Occipital lobe (tissue), 3 donors: ENCODE measurements at places on chromosomes 5 and 9. TPM values are rescaled to one million over a fixed set of nuclear protein-coding genes. Genes with fewer than 3 reads are reported as not detected.
A peak's percentile ranks its signal among the peaks of the same experiment; 100 is the strongest.

NUTM2G gene
- not detected for total RNA-seq

F2RL2 gene
- 0.31 TPM for total RNA-seq

DNA sequence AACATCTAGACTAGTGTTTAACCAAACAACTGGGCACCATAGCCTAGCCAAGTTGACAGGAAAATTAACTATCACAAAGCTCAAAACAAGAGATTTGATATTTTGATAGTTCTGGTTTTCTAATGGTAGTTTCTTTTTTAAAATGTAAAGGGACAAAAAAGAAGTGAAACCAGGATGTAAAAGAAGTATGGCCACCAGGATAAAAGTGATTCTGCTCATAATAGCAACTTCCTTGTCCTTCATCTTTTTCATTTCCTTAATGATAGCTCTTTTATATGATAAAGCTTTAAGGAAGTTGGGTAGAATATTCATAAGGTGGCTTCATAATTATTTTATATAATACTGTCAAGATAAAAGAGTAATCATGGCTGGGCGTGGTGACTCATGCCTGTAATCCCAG is 139.1 kb downstream of the BASP1 start:
- no peak for DNase-seq

DNA sequence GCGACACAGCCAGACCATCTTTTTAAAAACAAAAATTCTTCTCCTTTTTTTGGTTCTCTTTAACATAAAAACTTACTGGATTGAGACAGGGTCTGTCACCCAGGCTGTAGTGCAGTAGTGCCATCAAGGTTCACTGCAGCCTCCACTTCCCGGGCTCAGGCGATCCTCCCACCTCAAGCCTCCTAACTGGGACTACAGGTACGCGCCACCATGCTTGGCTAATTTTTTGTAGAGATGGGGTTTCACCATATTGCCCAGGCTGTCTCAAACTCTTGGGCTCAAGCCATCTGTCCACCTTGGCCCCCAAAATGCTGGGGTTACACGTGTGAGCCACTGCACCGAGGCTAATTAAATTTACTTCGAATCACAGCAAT is 13.8 kb downstream of the HNRNPK start:
- no peak for DNase-seq

- no peak for DNase-seq
Measured at GRCh38 chr9:127554966-127555839, 56.9 kb upstream of the STXBP1 start.

IER5L gene
- total RNA-seq, result 44.3 TPM

ENHO gene
- 37.6 TPM for total RNA-seq

DNA sequence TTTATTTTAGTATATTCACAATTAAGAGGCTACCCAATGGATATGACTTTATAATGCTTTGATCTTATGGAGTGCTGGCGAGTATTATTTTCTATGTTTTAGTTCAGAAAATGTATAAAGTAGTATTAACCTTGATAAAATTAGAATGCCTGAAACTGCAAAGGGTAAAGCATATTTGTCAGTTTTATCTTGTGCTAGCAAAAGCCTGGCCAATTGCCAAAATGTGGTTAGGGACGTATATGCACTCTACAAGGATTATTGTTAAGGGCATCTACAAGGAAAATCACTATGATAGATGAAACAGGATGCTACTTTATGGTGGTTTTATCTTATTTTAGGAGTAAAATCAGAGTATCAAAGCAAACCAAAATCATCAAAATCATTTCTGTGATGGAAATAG is 281.7 kb downstream of the CCDC171 start:
- no peak for DNase-seq

DNA sequence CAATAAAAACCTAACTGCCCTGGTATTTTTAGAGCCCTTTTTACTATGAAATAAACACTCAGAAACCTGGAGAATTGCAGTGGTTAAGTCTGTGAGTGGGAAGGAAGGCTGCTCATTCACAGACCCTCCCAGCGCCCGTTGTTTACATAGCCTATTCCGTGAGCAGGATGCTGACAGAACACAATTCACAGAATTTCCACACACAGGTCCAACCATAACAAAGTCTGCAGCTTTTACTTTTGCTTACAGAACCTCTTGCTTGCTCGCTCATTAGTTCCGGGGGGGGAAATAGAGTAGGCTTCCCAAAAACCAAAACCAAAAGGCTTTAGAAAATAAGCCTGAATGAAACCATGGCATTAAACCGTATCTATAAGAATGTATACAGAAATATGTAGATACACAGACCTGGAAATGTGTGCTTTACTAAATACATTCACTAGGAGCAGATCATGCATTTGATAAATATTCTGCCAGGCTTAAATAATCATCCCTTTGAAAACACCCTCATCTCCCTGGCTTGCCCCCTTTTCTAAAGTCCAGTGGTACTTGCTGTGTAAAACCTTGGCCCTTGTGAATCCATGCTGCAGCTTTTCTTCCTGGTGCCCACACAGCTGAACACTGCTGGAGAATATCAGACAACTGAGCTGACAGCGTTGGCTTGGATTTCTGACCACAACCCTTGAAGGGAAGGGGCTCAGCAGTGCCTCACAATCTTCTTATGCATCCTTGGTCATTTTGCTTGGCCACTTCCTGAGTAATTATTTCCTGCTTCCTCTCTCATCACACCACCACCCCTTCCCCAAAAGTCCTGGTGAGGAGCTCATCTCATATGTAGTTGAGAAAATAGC is 128.0 kb downstream of the FANCC start:
- no peak for DNase-seq

DNA sequence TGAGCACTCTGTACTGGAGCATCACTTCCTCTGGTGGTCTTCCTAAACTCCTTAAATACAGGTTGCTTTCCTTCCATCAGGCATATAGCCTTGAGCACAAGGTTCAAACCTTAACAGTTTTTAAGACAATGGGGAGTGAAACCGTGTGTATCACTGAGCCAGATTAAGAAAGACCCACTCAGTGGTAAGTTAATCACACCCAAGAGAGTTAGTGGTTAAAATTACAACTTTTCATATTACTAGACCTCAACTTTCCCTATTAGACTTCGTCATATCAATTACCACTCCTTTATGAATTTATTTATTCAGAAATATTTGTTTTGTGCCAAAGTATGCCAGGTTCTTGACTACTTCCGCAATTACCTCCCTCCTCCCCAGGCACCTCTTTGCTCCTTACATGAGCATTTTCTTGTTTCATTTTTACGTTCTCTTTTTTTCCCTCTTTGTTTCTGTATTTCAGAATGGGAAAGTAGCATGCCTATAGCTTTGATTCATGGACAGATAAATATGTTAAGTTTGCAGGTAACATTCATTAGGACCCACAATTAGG is 351.0 kb downstream of the KIAA0825 start:
- no peak for DNase-seq

DNA sequence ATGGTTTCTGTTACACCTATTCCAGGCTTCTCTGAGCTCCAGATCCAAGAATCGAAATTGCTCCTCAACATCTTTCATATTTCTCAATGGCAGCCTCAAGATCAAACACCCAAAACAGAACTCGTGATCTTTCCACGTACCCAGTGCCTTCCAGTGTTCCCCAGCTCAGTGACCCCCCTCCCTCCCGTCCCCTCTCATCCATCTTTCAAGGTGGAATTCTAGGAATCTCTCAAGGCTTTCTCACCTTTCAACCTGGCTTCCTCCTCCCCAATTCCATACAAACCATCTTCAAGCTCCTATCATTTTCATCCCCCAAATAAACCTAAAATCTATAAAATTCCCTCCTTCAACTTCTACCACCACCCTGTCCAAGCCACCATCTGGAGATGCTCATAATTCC is 615.3 kb downstream of the BNC2 start:
- DNase-seq, result no peak

DNA sequence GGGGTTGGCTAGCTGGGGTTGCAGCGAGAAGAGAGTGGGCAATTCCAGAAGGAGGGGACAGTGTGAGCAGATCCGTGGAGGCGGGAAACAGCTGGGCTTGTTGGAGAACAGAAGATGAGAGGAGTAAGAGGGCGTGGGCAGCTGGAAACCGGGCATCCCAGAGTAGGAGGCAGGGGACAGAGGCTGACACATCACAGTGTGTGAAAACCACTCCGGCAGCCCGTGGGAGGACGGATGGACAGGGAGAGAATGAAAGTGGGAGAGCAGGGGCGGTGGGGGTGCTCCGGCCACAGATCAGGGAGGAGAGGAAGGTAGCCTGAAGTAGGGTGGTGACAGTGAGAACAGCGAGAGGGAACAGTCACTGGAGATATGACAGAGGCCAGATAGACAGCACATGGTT is 8.3 kb upstream of the PSMB7 start:
- peak; percentile 67 for DNase-seq

STPG3 gene
- total RNA-seq, result not detected

DNA sequence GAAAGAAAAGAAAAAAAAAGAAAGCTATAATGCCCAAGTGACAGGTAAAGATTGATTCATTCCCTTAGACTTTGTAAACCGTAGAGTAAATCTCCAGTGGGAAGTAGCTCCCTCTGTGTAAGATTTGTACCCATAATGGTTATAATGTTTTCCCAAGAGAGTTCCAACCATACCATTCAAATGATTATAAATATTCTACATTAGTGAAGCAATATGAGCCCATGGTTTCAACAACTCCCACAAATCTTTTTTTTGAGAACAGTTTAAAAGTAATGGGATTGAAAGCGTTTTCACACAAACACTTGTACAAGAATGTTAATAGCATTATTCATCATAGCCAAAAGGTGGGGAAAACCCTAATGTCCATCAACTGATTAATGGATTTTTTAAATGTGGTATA is 58.0 kb downstream of the GRAMD2B start:
- DNase-seq, result no peak

- DNase-seq, result no peak
Measured at GRCh38 chr9:130972957-130973685, 34.1 kb upstream of the FIBCD1 start.

DNA sequence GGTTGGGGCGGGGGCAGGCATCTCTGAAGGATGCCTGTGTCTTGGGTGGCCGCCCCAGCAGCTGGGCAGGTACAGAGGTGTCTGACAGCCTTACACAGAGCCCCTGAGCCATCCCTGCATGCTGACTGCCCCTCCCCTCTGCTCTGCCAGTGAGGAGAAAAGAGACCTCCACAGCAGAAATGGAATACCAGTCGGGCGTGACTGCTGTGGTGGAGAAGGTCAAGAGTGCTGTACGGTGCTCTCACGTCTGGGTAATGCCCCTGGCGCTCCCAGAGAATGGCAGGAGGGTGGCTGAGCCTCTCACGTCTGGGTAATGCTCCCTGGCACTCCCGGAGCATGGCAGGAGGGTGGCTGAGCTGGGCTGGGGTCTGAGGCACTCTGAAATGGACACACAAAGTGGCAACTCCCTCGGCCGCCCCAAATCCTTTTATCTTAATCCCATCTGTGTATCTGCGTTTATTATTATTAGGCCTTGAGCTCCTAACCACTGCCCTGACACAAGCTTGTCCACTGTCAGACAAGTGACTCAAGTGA is 2.5 kb upstream of the RABL6 start:
- DNase-seq, result no peak

PCA3 gene
- total RNA-seq, result 0.16 TPM

- DNase-seq, result peak; percentile 36
Measured at GRCh38 chr9:121201045-121201737, 478 bp downstream of the RAB14 start.

INSL6 gene
- total RNA-seq, result not detected

DNA sequence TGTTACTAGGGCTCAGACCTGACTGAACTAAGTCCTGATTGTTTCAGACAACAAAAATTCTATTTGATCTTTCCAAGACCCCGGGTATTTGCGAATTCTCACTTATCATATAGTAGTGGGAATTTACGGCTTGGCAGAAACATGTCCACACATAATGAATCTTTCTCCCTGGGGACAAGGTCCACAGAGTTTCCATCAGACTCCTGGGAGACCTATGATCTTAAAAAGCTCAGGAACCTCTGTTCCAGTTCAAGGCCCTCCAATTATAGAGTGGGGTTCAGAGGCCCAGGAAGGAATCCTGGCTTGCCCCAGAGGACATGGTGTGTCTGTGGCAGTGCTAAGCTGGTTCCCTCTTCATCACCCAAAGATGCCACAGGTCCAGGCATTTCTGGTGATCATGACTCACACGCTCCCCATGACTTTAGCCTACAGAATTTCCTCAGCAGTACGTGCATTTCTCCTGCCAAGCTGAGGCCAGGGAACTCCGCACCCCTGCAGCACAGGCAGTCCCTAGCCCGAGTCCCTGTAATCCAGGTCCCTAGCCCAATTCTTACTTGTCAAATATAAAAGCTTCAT is 12.6 kb downstream of the RAPGEF1 start:
- DNase-seq, result peak; percentile 12

GRCh38 chr5:68699966-68700365 is 393.8 kb upstream of the SLC30A5 start:
- no peak for DNase-seq

STC2 gene
- 0.31 TPM for total RNA-seq

GRCh38 chr5:55205001-55205400 is 22.1 kb downstream of the MCIDAS start:
- no peak for DNase-seq
